Stimulated activated CD4-positive, alpha-beta T cell treated with anti-CD3 and anti-CD28 coated beads, Interleukin-1b, Interleukin-23, amount 100 ng/mL, for 1 hour (primary cell): ENCODE measurements at places on chromosomes 16 and 17.

- DNase-seq = no peak
These were observed 3.5 kb downstream of the GRB2 start for GRCh38 chr17:75402026-75402425.

DNA sequence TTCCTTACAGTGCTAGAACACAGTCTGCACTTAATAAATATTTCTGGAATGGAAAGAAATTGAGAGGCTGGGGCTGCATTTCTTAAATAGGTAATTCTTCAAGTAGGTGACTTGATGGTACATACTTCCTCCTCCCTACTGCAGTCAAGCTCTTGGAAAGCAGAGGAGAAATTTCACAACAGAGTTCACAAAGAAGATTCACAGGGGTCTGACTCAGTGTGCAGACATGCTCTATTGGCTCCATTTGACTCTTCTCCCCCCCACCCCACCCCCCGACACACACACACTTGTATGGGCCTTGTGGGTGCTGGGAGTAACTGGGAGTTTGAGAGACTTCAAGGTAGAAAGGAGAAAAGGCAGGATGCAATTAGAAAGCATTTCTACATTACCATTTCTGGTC lies 6.2 kb upstream of the MYOCD start:
- DNase-seq = no peak

GRCh38 chr16:67030221-67030962 lies 1.4 kb downstream of the CBFB start:
- no peak for DNase-seq

- no peak for DNase-seq
These were observed 36.8 kb downstream of the ERCC4 start for GRCh38 chr16:13956635-13957196.

DNA sequence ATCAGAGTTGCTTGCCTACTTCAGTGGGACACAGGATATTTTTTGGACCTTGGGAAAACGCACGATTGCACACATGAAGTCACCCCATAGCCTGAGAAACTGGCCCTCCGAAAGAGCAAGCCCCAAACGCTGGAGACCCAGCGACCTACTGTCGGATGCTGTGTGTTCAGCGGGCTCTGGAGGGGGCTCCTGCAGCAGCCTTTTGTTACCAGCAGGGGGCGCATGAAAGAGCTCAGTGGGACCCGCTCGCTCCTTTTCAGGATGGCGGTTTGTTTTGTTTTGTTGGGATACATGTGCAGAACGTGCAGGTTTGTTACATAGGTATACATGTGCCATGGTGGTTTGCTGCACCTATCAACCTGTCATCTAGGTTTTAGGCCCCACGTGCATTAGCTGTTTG lies 28.4 kb downstream of the MYH3 start:
- DNase-seq = no peak

- no peak for DNase-seq
These were observed 264.0 kb upstream of the CCL2 start for GRCh38 chr17:33990943-33991706.

GRCh38 chr17:83053021-83053681 lies 26.3 kb upstream of the METRNL start:
- DNase-seq = no peak

DNA sequence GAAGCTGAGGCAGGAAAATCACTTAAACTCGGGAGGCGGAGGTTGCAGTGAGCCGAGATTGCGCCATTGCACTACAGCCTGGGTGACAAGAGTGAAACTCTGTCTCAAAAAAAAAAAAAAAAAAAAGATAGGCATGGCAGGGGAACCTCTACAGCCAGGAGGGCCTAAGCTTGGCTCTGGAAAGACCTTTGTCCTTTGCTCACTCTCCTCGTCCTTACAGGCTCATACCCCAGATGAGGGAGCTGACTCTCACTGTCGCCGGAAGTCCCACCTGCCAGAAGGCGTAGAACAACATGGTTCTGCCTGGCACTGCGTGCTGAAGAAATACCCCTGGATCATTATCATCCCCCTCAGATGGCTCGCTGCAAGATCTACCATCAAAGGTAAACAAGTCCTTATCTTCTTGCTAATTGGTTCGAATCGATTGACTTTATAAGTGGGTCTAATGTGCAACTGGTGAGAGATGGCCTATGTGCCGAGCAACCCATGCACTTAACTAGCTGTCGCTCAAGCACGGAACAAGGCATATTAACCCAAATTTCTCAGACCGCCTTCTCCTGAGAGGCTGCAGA lies 29.7 kb downstream of the RTN4RL1 start:
- no peak for DNase-seq

DNA sequence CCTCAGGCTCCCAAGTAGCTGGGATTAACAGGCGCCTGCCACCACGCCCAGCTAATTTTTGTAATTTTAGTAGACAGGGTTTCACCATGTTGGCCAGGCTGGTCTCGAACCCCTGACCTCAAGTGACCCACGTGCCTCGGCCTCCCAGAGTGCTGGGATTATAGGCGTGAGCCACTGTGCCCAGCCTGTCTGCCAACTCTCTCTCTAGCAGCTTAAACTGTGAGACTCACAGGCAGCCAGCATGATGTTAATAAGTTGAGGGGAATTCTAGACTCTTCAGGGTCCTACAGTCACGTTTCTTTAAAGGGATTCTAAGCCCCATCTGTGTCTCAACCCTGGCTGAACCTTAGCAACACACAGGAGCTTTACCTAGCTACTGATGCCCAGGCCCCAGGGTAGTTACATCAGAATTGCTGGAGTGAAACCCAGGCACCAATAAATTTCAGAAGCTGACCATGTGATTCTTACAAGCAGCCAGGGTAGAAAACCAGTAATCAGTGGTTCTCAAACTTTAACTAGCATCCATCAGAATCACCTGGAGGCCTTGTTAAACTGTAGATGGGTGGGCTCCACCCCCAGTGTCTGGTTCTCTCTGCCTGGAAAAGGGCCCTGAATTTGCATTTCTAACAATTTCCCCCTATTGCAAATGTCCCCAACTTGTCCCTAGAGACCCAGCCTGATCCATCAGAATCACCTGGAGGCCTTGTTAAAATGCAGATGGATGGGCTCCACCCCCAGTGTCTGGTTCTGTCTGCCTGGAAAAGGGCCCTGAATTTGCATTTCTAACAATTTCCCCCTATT lies 30.7 kb downstream of the GPRC5B start:
- no peak for DNase-seq

DNA sequence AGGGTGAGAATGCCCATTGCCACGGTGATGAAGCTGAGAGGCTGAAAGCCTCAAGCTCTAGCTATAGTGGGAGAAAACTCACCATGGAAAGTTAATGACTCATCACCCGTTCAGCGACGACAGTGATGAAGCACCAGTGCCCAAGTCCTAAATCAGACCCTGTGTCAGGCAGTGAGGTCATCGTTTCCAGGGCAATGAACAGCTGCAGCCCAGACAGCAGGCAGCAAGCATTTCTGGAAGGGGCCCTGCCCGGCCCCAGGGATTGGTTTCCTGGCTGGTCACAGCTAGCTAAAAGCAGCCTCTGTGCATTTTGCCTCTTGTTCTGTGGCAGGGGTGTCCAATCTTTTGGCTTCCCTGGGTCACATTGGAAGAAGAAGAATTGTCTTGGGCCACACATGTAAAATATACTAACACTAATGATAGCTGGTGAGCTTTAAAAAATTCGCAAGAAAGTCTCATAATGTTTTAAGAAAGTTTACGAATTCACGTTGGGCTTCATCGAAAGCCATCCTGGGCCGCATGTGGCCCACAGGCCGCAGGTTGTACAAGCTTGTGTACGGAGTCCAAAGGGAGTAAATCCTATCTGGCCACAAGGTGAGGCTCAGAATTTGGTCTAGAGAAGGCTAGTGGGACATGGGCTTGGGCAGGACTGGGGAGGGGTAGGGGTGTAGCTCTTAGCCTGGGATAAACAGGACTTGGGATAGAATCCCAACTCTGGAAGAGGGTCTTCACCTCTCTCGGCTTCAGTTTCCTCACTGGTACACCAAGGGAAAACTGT lies 40.6 kb downstream of the MIS12 start:
- DNase-seq = no peak

- DNase-seq = no peak
These were observed 407.1 kb downstream of the WWOX start for GRCh38 chr16:78506367-78507193.

DNA sequence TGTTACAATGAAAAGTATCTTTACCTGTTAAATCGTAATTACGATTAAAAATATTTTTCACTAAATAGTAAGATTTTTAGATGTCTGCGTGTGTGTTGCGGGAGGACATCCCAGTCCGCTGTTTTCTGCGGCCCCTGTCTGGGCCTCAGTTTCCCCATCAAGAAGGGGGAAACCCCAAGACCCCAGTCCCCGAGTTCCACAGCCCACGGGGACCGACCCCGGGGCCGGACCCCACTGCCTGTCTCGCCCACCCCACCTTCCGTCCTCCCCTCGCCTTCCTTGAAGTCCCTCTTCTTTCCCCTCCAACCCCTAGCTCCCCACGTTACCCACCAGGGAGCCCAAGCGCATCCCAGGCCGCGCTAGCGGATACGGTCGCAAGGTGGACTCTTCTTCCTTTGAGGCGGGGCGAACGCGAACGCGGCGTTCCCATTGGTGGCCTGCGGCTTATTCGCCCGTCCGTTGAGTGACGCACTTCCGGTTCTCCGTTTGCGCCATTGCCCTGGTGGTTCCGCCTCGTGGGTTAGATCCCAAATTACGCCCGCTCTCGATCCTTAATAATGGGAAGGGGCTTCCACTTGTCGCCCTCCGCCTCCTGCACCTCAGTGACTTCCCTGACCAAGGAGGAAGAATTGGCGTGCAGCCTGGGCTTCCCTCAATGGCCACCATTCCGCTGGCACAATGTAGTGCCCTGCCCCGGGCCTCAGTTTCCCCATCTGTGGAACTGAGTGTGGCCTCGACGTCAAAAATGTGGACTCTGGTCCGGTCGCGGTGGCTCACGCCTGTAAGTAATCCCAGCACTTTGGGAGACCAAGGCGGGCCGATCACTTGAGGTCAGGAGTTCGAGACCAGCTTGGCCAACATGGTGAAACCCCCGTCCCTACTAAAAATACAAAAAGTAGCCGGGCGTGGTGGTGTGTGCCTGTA lies at the start of gene NSMCE1:
TSS of gene NSMCE1 (minus strand) at position 397 of the 924 bp plus-strand sequence. CDS start 11,202 bp downstream, outside the sequence.
- peak; percentile 95 for DNase-seq

DNA sequence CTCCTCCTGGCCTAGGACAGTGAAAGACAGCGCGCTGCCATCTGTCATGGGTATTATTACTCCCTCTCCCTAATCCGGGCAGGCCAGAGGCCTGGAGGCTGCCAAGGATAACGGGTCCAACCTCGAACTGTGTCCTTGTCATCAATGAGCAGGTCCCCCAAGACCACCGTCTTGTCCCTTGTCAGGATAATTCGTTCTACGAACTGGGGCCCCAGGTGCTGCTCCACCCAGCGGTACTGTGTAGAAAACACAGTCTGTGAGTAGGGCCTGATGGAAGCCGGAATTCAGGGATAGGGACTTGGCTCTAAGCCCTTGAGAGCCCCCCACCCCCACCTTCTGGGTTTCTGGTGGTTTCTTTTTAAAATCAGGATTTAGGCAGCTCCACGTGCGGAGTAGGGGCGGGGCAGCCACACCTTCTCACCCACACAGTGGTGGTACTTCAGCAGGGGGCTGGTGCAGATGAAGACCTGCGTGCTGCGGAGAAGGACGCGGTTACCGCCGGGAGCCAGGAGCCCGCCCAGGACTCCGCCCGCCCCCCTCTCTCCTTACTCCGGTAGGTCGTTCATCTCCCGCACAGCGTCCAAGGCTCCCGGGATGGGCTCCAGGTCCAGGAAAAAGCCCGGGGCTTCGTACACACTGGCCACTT lies 787 bp downstream of the NT5C start:
- peak; percentile 30 for DNase-seq

DNA sequence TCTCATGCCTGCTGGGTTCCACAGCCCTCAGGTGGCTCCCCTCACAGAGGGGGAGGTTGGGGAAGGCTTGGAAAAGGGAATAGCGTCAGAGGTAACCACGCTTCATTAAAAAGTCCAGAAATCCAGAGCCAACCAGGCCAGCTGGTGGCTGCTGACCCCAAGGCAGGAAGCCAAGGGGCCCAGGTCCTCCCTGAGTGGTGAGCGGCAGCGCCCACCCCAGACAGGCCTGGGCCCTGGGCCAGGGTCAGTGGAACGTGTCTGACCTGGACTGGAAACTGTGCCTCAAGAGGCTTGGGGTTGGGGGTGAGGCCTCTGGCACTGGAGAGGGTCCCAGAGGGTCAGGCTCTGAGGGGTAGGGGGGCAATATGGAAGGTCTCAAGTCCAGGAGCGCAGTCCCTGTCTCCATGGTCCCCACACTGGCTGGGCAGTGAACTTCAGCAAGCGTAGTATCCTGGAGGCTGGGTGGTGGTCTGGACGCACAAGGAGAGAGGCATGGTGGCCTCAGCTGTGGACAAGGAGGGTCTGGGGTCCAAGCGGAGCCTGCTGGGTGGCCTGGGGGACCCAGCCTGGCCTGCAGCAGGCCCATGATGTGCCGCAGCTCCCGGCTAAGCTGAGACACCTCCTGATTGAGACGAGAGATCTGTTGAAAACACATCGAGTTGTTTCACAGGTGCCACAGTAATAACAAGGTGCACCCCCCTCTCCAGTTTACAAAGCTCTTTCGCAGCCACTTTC lies 5.2 kb upstream of the RAB5C start:
- DNase-seq = no peak

GRCh38 chr17:1275962-1276736 lies 3.3 kb upstream of the TRARG1 start:
- peak; percentile 38 for DNase-seq

GRCh38 chr16:73031155-73031866 lies 16.6 kb downstream of the ZFHX3 start:
- no peak for DNase-seq

- DNase-seq = peak; percentile 70
These were observed 30.9 kb downstream of the SOCS1 start for GRCh38 chr16:11224894-11225676.

- DNase-seq = no peak
These were observed 22.6 kb downstream of the DYNC1LI2 start for GRCh38 chr16:66728804-66729203.

DNA sequence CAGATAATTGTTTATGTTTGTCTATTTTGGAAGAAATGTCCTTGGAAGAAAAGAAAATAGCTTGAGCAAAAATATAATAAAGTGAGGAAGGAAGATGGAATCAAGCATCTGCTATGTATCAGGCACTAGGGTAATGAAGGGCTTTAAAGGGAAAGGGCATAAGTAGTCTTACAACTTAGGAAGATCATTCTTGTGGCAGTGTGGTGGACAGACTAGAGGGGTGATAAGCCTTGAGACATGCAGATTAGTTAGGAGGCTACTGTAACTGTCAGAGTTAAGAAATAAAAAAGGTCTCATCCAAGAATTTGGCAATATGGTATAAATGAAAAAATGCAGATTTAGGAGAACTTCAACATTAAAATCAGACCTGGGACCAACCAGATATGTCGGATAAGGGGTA lies 14.9 kb downstream of the FAM222B start:
- DNase-seq = no peak

- DNase-seq = no peak
These were observed 14.6 kb upstream of the CIITA start for GRCh38 chr16:10862438-10862837.

DNA sequence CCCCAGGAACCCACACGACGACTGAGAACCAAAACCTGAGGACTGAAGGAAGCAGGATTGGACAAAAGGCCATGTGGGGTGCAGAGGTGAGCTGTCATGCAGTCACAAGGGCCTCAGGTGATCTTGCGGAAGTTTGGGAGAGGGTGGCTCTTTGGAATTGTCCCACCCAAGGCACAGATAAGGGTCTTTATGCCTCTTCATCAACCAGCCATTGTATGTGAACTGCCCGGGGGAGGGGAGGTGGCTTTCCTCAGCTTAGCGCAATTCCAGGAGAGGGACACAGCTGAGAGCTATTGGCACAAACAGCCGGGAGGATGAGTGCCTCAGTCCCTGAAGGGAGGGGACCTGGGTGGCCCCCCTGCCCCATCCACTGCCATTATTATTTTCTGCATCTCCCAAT lies 55.1 kb upstream of the PHOSPHO1 start:
- DNase-seq = no peak

GRCh38 chr16:56610017-56610608 lies 1.7 kb downstream of the MT2A start:
- no peak for DNase-seq
